ENCODE measurements at places on chromosomes 4 and X. TPM values are rescaled to one million over a fixed set of nuclear protein-coding genes. Genes with fewer than 3 reads are reported as not detected.
A peak's percentile ranks its signal among the peaks of the same experiment; 100 is the strongest.

GRCh38 chr4:2932321-2932950 lies 30.8 kb downstream of the NOP14 start:
- H3K27ac ChIP-seq = peak overlapping the region; percentile 46
- DNase-seq = no peak
- H3K4me3 ChIP-seq = no peak overlapping the region
- no peaks in the 10 kb centered on the region for H3K36me3 ChIP-seq

FAT1 gene
- 135 TPM for total RNA-seq

GRCh38 chr4:105196523-105197145 lies 50.0 kb downstream of the TET2 start:
- H3K27me3 ChIP-seq = no peaks in the 10 kb centered on the region
- H3K36me3 ChIP-seq = no peaks in the 10 kb centered on the region
- peaks cover 12% of the 10 kb centered on the region for H3K4me1 ChIP-seq
- H3K27ac ChIP-seq = no peak overlapping the region
- no peak overlapping the region for H3K4me3 ChIP-seq
- DNase-seq = no peak

- DNase-seq = no peak
- no peaks in the 10 kb centered on the region for H3K36me3 ChIP-seq
- H3K4me3 ChIP-seq = no peak overlapping the region
- H3K27ac ChIP-seq = no peak overlapping the region
Observed at GRCh38 chrX:136307471-136307870, 6.7 kb downstream of the ADGRG4 start.

IL1RAPL2 gene
- not detected for total RNA-seq

DNA sequence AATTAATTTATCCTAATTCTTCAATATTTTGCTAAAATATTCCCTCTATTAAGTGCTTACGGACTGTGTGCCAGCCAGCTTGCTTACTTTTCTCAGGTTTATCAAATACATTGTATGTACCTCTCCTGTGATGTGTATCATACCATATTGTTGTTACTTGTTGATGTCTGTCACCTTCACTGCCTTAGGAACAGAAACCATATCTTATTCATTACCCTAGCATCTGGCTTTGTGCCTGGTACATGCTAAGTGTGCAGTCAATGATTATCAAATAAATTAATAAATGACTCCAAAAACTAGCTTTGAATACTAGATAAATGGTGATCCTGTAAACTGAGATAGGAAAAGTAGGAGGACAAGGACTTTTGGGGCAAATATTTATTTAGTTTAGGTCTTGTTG lies 6.9 kb downstream of the CLCN3 start:
- no peak for DNase-seq
- H3K4me1 ChIP-seq = peaks cover 14% of the 10 kb centered on the region
- H3K36me3 ChIP-seq = no peaks in the 10 kb centered on the region
- H3K27ac ChIP-seq = no peak overlapping the region

PAGE4 gene
- total RNA-seq = 22.4 TPM

ASMT gene
- total RNA-seq = not detected

- DNase-seq = no peak
- no peaks in the 10 kb centered on the region for H3K36me3 ChIP-seq
- no peaks in the 10 kb centered on the region for H3K27me3 ChIP-seq
- no peaks in the 10 kb centered on the region for H3K4me1 ChIP-seq
- H3K27ac ChIP-seq = no peak overlapping the region
Observed at GRCh38 chr4:4740071-4740470, 119.4 kb upstream of the MSX1 start.
